Activated naive CD4-positive, alpha-beta T cell treated with anti-CD3 and anti-CD28 coated beads, Interleukin-2, amount 10 ng/mL, durations not matched to agents 7 days and 5 days (primary cell): ENCODE measurements at places on chromosomes 1 and 21.

DNA sequence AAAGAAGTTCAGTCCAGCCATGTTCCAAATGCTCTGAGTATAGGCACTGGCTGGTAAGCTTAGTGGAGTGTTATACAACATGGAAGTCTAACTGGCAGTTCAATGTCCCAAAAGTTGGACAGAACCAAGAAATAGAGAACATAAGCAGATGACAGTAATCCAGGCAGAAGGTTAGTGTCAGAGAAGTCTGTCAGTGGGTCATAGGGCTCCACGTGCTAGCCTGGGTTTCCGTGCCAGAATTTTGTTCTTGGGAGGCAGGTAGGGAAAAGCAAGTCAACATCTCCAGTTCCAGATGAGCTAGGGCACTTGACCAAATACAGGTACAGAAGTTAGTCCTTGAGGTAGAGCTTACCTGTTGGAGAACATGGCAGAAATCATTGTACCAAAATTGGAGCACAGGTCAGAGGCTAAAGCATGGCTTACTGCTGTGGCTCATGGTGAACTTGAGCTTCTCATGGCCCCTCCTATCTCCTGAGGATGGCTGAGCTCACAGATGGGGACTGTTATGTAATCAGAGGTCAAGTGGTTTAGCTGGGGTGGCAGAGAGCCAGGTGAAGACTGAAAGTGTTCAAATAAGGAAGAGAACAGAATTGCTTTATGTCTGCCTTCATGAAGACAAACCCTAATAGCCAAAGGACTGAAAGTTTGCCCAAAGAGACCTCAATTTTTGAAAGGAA lies 170.8 kb downstream of the NFIA start:
- no peak for DNase-seq

DNA sequence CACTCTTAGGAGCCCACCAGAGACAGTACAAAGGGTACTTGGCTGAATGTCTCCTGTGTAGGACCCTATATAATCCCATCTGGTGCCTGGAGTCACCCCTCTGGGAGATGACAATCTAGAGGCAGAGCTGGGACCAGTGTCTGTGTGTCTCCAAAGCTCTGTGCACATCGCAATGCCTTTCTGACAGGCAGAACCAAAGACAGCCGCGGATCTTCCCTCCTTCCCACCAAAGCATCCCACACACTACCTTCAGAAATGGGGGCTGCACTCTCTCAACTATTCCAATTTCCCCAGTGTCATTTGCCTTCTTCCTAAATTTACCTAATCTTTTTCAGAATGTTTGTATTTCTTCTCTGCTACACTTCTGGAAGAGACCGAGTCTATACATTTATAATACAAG lies 12.0 kb downstream of the PGBD5 start:
- DNase-seq, result no peak

- DNase-seq, result no peak
These were observed 5.7 kb downstream of the SMG5 start for GRCh38 chr1:156276966-156277381.

DNA sequence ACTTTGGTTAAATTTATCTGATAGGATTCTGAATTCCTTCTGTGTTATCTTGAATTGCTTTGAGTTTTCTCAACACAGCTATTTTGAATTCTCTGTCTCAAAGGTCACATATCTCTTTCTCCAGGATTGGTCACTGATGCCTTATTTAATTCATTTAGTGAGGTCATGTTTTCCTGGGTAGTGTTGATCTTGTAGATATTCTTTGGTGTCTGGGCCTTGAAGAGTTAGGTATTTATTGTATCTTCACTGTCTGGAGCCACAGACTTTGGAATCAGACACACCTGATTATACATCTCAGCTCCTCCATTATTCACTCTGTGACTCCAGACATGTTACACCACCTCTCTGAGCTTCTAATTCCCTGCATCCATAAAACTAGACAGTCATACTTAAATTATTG lies 34.2 kb upstream of the ETS2 start:
- DNase-seq, result no peak

- no peak for DNase-seq
These were observed 7.1 kb downstream of the MMACHC start for GRCh38 chr1:45507195-45507594.

DNA sequence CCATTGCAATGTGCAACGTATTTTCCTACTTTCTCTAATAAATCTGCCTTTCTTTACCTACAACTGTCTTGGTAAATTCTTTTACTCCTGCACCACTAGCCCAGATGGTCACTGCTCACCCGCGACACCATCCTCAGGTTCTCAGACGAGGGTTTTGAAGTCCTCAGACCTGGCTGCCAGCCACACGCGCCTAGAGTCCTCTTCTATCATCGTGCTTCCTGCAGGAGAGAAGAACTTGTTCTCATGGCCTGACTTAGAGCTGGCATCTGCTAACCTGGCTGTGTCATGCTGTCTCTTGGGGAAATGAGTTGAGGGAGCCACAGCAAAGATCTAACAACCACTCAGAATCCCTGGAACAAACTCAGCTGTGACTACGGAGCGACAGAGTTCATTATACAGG lies 30.3 kb upstream of the PGBD5 start:
- DNase-seq, result no peak

DNA sequence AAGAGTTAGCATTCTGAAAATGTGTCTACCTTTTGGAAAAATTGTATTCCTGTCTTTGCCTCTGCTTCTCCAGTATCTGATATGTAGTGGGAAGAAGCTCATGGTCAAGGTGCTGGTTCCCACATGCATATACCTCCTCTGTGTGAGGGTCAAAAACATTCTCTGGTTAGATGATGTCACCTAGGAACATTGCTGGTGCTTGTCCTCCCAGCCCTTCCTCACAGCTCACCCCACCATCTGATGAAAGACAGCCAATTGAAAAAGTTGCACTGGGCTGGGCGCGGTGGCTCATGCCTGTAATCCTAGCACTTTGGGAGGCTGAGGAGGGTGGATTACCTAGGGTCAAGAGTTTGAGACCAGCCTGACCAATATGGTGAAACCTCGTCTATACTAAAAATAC lies 154.4 kb downstream of the NR5A2 start:
- DNase-seq, result no peak

DNA sequence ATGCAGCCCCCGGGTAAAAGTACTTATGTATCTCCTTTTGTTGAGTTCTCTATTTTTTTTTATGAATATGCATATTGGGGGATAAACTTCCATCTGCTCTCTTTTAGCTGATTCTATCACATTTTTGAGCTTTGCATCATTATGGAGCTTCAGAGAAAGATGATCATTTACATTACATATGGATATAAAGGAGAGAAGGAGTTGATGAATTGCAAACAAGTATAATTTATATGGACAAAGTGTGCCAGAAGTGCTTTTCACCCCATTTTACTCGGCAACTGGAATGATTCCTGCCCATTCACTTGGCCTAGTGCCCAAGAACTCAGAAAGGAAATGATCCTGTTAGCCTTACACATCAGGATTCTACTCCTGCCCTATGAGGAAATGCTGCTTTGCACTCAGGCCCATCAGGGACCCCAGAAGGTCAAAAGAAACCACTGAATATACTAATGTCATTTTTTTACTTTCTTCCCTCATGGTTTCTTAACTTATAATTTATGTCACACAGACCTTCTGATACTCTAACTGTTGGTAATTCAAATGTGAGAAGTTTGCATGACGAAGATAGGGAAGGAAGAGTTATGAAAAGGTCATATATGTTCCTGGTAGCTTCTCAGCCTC lies 65.6 kb downstream of the SAMSN1 start:
- DNase-seq, result no peak

- DNase-seq, result no peak
These were observed 26.3 kb upstream of the DISP1 start for GRCh38 chr1:222788402-222789156.
